Mesenchymal stem cell (in vitro differentiated cells and primary cell): ENCODE measurements at places on chromosomes 11 and 22.

DNA sequence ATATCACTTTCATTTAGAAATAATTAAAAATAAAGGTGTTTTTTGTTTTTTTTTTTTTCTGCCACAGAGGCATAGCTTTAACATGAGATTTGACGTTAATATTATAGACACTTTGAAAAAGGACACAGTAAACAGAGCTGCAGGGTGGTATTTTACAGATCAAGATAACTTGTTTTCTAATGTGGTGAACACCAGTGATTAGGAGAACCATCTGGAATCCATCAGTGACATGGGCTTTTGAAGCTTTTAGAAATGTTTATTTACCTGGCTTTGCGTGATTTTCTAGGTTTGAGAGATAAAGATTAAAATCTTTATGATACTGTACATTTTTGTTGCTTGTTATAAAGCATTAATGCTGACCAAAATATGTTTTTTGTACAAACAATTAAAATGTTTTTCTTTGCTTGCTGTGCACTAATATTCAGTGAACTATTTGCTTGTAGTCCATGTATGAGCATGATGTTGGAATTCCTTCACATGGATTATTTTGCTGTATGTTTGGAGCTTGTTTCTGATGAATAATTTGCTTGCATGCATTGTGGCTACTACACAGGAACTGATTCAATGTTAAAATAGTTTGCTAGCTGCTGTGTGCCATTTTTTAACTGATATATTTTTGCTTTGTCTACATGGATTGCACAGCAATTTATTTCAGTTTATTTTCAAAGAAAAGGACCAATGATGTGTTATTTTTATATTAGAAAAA is 352.1 kb upstream of the NARS2 start:
- no peak for DNase-seq

GRCh38 chr11:23668324-23668723 is 808.0 kb upstream of the CCDC179 start:
- no peak for DNase-seq

DNA sequence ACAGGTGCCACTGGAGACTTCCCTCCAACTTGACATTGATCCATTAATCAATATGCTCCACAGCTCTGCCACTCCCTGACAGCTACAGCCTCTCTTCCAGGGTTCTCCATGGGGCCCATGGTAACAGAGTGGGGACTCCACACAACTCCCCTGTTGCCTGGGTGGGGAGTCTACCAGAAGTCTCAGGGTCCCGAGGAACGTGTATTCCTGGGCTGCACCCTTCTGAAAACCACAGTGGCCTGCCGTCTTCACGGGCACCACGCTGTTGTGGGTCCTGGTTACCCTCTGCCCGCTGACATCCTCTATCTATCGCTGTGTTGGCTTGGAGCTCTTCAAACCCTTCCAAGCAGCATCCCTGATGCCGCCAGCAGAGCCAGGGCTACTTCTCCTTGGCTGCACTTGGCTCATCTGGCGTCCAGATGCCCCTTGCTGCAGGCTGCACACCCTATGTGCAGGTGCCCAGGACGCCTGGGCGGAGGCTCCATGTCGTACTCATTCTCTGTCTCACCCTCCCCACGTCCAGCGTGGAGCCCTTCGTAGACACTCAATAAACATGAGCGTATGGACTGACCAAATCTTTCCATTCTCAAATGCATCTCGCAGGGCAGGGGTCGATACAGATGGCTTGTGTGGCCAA is 1341.8 kb downstream of the TBC1D22A start:
- no peak for DNase-seq

DNA sequence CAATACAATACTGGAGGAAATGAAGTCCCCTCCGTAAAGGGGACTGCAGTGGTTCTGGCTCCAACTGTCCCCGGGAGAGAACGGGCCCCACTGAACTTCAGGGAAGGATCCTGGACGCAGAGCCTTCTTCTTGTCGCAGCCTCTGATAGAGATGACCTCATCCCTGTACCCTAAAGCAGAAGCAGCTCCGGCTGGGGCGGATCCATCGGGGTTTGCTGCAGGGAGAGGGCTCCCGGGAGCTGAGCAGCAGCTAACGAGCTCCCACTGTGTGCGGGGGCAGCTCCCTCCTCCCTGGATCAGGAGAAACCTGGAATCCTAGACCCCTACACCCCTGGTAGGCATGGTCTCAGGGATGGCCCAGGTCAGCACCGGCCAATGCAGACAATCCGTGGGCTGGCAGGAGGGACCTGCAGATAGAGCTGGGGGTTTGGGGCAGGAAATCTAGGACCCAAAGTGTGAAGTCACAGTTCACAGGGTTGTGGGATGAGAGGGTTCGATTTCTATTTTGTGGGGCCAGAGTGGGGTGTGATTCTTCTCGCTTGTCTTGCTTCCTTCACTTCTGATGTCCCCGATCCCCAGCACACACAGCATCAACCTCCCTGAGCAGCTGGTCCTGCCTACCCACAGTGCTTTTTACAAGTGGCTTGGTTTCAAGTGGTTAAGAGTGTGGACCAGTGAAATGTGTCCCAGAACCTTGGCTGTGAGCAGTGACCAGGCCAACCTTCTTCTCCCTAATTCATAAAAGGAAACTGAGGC is 12.9 kb downstream of the KIAA0930 start:
- DNase-seq, result no peak

- no peak for DNase-seq
These were observed 4.3 kb downstream of the C1QTNF6 start for GRCh38 chr22:37183432-37184379.

- no peak for DNase-seq
These were observed 112.0 kb upstream of the E2F8 start for GRCh38 chr11:19352771-19353160.

DNA sequence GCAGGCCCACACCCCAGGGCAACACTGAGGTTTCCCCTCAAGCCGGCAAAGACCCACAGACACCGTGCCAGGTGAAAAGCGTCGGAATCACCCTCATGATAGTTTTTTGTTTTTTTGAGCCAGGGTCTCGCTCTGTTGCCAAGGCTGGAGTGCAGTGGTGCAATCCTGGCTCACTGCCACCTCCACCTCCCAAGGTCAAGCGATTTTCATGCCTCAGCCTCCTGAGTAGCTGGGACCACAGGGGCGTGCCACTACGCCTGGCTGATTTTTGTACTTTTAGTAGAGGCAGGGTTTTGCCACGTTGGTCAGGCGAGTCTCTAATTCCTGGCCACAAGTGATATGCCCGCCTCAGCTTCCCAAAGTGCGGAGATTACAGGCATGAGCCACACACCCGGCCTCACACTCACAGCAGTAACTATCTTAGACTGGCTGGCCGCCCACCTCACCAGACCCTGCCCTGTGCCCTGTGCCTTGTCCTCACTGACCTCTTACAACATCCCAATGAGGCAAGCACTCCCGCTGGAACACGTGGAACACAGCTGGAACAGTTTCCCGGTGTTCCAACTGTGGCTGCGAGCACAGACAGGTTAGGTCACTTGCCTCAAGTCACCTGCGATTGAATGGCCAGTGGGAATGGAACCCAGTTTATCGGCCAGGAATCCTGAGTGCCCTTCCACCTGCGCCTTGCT is 21.1 kb downstream of the LRRC10B start:
- no peak for DNase-seq

DNA sequence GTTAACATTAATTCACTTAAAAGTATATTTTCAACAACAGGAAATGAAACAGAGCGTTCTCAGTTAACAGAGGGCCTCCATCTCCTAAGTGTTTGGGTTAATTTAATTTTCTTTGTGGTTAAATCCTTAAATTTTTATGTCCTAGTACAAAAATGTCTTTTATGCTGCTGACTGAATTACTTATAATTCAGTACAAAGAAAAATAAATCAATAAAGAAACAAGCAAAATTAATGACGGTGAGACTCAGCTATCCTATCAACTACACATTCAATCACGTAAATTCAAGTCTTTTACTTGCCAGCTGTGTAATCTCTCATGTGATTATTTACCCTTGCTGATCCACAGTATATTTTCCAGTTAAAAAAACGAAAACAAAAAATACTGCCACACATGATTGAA is 81.4 kb downstream of the BBOX1 start:
- no peak for DNase-seq

GRCh38 chr11:36376009-36376887 is 80.2 kb downstream of the PRR5L start:
- DNase-seq, result peak; percentile 43

DNA sequence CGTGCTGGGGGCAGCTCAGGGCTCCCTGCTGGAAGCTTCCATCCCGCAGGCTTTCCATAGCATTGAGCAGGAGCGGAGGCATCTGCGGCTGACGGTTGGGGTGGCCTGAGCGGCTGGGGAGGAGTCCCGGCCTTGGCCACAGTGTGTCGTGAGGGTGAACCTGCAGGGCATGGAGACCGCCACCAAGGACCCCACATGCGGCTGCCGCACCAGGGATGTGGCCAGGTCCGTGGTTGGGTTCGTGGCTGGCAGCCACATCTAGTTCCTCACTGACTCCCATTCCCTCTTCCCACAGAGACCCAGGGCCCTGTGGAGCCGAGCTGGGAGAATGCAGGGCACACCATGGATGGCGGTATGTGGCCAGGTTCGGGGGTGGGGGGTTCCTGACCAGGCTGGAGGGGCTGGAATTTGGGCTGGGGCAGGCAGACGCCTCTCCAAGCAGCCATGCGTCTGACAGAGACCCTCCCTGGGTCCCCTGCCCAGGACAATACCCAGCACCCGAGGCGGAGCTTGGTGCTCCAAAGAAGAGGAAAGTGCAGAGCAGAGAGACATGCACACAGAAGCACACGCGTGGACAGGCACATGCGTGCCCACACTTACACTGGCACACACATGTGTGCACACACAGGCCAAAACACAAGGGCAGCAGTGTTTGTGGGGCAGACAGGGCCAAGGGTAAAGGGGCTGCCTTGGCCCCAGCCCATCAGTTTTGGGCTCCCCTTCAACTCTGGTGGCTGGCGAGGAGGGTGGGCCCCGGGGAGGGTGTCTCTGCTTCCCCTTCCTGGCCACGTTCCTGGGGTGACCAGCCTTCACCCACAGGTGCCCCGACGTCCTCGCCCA is 2.7 kb downstream of the MUC5B start:
- no peak for DNase-seq

- DNase-seq, result no peak
These were observed 703.3 kb upstream of the CCDC179 start for GRCh38 chr11:23563591-23563990.

DNA sequence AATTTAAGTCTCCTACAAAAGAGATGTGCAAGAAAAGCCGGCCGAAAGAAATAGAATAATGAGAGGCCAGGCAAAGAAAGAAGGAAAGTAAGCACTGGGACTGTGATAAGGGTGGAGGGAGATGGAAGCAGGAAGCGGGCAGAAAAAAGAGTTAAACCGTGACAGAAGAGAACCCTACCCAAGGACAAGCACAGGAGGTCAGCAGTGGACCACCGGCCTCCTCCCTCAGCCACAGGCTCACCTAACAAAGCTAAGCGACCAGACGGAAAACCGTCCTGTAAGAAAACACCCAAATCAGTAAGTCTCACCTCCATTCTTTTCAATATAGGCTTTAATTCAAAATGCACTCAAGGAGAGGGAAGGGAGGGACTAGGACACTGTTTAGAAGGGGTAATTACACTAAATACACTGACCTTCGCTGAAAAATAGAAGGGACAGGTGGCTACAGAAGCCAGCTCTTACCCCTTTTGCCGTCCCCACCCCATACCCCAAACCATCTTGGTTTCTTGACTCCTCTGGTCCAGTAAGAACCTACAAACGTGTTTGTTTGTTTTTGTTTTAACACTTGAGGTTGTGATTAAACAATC is 1.9 kb downstream of the FAM181B start:
- DNase-seq, result no peak

- no peak for DNase-seq
These were observed 11.2 kb upstream of the PAX6 start for GRCh38 chr11:31822175-31822926.

DNA sequence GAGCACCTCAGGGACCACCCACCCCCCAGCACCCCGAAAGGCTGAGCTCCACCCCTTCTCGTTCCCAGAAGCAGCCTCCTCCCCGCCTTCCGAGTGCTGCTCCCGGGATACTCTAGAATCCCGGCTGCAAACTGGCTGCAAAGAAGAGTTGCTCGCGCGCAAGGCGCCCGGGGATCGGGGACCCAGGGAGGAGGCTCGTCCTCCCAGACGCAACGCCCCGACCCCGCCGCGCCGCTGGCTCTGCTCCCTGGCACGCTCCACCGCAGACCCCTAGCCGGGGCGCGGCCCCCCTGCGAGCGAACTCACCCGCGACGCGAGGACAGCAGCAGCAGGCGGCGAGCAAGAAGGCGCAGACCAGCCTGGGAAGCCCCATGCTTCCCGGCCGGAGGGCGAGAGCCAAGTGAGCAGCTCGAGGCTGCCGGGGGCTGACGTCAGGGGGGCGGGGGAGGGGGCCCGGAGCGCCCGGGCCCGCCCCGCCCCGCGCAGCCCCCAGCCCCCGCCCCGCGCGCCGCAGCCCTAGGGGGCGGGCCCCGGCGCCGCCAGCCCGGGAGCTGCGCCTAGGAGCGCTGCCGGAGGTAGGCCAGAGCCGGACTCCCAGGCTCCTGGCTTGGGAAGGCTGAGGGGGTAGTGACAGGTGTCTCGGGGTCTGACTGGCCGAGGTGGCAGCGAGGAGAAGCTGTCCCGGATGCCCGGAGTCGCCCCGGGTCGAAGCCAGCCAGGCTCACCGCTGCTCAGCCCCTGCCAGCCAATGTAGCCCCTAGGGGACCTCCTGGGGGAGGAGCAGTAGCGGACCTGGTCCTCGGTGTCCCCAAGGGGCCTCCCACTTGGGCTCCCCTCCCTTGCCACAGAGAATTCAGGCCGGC is at the start of gene MCAM:
TSS of gene MCAM (minus strand) at position 402 of the 863 bp plus-strand sequence. CDS start at position 373, 29 bp downstream.
- DNase-seq, result peak; percentile 71

GRCh38 chr11:315051-315481 is 1.2 kb downstream of the IFITM1 start:
- DNase-seq, result peak; percentile 33

DNA sequence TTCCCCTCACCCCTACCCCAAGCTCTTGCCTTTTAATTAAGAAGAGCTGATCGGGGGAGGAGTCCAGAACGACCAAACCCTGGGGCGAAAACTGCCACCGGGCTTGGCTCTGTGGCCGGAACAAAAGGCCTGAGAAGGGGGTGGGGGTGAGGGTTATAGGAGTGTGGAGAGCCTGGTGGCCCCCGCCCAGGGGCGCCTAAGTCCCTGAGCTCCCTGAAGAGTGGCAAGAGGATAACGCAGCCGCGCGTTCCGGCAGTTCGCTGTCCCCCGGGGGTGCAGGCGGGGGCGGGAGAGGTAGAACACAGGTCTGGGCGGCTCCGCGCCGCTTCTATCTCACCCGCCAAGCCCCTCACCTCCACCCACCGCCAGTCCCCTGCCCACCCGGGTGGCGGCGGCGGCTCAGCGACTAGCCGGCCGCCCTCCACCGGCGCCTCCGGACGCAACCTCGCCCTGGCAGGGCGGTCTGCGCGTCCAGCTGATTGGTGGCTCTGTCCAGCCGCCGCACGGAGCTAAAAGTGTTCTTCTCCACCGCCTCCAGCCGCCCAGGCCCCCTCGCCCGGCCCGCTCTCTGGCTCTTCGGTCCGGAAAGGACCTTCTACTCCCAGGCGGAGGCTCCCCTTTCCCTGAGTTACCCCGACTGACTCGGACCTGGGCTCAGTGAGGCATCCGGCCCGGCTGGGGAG is 18.7 kb upstream of the BDNF start:
- DNase-seq, result peak; percentile 82

DNA sequence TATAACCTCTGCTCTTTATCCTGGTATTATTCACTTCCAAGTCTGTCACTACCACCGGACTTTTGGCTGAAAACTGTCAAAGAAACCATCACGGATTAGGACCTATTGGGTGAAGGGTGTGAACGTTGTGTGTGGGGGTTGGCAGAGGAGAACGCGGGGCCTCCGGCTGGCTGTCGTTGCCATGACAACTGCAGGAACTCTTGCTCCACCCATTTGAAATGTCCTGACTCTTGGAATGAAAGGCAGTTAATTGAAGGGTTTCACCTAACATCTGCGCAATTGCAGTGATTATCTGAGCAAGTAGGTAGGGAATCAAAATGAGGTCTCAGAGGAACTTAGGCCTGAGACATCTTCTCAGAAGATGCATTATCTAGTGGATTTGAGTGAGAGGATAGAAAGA is 60.9 kb upstream of the CLMP start:
- DNase-seq, result no peak
